ENCODE measurements at places on chromosomes 6 and 20.

DNA sequence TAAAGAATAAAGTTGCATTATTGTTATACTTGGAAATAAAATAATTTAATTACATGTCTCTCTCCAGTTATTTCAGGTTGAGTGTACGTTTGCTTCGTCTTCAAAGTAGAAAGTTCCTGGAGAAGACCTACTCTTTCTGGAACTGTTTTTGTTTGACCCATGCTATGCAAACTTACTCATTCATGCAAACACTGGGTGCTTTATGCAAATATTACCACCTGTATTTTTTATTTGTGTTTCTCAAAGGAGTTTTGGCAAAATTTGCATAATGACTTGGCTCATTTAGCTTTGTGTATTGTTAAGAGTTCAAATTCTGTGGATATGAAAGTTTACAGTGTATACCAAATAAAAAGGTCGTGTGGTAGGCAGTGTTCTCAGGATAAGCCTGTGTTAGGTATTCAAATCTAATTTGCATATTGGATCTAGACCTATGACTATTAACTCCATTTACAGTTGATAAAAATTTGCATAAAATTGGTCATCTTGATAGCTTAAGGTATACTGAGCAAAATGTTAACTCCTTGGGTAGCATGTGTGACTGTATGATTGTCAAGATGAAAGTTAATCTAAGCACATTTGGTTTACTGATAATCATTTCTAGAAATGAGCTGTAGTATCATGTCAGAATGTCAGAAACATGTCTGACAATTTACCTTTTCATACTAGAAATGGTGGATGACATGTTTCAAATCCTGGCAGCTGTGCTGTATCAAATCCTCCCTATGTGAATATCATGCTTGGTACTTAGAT, 65.2 kb downstream of the CDKAL1 start:
- DNase-seq, result no peak

- no peak for DNase-seq
These were observed 2.4 kb upstream of the DBNDD2 start for GRCh38 chr20:45405571-45406259.

GRCh38 chr6:29537714-29538403, 21.7 kb downstream of the UBD start:
- no peak for DNase-seq

GRCh38 chr6:36594816-36595643, 868 bp downstream of the SRSF3 start:
- DNase-seq, result peak; percentile 59

- DNase-seq, result no peak
These were observed 87.0 kb downstream of the ZMYND8 start for GRCh38 chr20:47269309-47270165.

DNA sequence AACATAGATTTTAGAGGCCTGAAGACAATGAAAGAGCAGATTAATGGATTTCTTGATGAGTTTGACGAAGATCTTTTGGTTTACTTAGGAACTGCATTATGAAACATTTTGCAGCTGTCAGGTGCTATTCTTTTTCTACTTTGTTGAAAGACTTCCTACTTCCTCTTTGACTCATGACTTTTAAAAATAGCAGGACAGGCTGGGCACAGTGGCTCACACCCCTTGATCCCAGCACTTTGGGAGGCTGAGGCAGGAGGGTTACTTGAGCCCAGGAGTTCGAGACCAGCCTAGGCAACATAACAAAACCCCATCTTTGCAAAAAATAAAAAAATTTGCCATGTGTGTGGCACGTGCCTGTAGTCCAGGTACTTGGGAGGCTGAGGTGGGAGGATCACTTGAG, 52.0 kb downstream of the ITCH start:
- DNase-seq, result no peak

DNA sequence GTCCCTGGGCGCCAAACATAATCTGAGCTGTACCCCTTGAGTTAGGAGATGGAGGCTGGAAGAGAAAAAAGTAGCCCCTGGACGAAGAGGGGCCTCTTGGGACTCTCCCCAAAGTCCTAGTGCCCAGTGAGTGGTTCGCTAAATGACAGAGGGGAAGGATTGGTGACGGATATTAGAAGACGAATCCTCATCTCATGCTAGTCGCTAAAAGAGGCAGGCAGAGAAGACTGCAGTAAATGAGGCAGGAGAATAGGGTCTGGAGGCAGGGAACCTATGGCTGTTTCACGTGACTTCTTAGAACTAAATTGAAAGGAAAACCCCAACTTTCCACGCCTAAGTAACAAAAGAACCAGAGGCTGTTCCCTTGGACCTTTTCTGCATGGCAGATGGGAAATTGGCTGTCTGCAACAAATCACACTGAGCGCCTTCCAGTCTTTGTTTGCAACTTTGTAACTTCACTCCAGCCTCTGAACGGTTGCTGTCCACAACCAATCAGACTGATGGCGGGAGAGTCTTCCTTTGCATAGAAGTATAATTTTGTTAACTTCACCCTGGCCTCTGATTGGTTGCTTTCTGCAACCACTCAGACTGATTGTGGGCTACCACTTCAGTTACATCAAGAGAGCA, 731 bp upstream of the RBL1 start:
- DNase-seq, result peak; percentile 53

- peak; percentile 90 for DNase-seq
These were observed 386.9 kb downstream of the CDH4 start for GRCh38 chr20:61638802-61639585.

- no peak for DNase-seq
These were observed 205.3 kb upstream of the TCF21 start for GRCh38 chr6:133683606-133684005.

DNA sequence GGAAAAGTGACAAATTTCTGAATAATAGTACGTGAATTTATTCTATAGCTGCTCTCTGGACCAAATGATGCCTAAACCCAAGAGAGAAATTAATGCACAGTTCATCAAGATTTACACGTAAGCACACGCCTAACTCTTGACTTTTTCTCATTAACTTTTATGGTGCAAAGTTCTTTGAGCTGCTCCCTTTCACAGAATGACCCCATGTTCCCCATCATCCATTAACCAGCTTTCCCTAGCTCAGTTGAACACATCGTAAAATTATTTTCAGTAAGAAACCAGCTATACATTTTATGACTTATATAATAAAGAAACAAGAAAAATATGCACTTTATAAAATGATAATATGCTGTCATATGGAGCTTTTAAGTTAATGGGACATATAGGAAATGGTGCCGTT, 54.3 kb downstream of the ID4 start:
- no peak for DNase-seq

- no peak for DNase-seq
These were observed 7.4 kb upstream of the BPIFA3 start for GRCh38 chr20:33209789-33210188.

- DNase-seq, result no peak
These were observed 52.3 kb upstream of the BCLAF1 start for GRCh38 chr6:136341967-136342366.

- DNase-seq, result no peak
These were observed 115.4 kb downstream of the TENT5A start for GRCh38 chr6:81636930-81637568.

DNA sequence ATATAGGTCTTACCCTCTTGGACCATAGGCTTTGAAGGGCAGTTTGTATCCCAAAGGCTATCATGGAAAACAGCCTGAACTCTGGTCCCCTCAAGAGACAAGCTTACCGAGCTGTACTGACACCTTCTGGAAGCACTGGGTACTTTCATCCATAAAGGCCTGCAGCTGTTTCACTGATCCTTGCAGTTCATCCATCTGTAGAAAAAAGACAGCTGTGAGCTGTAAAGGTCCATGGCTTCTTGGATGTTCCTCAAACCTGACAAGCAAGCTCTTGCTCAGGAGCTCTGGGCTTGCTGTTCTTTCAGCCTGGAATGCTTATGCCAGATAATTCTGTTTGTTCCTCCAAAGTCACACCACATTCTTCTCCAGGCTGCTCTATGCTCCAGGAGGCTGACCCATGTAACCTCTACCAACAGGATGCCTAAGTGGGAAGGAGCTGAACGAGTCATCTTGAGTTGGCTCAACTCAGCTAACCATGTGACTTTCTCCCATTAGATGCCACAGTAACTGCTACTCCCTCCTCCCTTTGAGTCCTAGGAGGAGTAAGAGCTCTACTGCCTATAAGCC, 8.8 kb upstream of the NDRG3 start:
- peak; percentile 47 for DNase-seq
